ENCODE measurements at places on chromosomes 5 and 9.

DNA sequence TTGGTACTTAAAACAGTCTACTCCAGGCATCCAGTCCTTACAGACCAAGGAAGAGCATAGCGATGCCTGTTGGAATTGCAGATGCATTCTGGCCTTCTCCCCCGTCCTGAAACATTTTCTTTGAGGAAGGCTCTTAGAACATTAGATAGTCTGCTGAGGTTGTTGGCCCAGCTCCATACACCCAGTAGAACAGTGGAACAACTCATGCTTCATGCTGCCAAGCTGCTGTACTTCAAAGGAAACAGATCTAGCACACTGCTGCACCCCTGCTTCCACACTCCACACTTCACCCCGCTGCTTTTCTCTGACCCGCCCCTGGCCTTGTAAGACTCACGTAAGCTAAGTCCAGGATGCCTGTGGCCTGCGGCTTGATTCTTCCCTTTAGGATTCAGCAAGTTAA, 33.4 kb upstream of the NCS1 start:
- peak; percentile 90 for DNase-seq

DNA sequence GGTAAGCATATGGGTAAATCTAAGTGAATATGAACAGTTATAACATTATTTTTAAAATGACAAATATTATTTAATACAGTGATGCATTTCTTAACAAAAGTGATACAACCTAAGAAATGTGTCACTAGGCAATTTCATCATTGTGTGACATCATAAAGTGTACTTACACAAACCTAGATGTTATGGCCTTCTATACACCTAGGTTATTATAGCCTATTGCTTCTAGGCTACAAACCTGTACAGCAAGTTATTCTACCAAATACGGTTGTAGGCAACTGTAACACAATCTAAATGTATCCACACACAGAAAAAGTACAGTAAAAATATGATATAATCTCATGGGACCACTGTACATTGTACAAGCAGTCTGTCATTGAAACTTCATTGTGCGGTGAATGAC, 48.3 kb downstream of the STRBP start:
- DNase-seq, result no peak

GRCh38 chr9:93579711-93580516, 3.5 kb downstream of the PHF2 start:
- no peak for DNase-seq

DNA sequence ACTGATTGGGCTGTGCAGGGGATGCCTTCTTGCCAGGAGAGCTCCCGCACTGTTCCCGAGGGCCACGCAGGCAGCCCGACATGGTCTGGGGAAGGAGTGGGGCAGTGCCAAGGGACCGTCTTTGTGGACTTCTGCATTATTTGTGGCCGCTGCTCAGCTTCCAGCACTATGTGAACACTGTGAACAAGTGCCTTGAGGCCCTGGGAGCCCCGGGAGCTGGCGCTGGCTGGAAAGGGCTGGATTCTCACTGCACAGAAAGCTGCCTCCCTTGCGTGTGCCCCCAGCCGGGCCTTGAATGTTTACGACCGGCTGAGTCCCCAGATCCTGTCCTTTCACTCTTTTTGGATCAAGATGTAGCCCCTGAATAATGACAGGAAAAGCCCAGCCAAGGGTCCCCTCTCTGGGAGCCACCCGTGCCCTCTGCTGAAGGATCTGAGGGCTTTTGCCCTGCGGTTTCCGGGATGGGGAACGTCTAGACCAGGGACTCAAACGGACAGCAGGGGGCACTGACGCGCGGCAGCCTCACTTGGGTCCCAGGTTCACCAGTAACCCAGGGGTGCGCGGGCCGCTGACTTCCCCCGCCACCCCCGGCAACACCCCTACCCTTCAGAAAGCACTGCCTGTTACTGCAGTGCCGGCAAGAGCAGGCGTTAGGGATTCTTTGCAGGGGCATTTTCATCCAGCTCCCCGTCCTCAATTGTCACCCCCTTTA, 98.9 kb upstream of the FCN2 start:
- DNase-seq, result no peak

- DNase-seq, result no peak
Observed at GRCh38 chr9:35666045-35666444, 1.1 kb upstream of the ARHGEF39 start.

GRCh38 chr5:174501461-174502069, 222.8 kb upstream of the MSX2 start:
- DNase-seq, result no peak

- no peak for DNase-seq
Observed at GRCh38 chr9:14660721-14661120, 32.5 kb downstream of the ZDHHC21 start.

DNA sequence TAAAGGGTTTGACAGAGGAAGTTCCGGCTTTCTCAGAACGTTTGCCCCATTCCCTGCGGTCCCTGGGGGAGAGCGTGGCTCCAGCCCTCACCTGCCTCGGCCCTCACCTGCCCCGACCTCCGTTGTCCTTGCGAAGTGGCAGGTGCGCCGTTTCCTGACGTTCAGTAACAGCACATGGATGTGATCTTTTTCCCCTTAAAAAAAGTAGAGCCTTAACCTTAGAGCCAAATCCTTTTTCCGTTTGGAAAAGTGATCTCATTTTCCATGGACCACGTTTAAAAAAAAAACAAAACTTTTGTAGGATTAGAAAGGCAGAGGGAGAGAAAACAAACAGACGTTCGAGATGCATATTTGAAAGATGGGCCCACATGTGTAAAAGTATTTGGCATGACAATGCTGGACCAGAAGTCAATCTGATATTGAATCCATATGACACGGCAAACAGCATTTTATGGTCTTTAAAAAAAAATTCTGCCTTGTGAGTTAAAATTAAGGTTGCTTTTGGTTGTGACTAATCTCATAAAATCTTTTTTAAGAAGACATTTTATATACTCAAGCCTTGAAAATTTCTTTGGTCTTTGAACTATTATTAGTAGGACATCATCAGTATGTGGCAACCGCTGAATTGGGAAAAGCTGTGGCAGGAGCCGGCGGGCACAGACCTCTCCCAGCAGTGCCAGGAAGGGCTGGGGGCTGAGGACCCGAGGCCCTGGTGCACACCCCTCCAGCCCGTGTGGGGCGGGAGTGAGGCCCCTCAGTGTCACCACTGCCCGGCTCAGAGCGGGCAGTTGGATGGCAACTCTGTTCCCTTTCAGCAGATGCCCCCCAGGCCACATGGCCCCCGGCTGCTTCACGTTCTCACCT, 42.5 kb upstream of the EXOC3 start:
- no peak for DNase-seq

GRCh38 chr5:73968729-73969128, 342.7 kb downstream of the ARHGEF28 start:
- no peak for DNase-seq

DNA sequence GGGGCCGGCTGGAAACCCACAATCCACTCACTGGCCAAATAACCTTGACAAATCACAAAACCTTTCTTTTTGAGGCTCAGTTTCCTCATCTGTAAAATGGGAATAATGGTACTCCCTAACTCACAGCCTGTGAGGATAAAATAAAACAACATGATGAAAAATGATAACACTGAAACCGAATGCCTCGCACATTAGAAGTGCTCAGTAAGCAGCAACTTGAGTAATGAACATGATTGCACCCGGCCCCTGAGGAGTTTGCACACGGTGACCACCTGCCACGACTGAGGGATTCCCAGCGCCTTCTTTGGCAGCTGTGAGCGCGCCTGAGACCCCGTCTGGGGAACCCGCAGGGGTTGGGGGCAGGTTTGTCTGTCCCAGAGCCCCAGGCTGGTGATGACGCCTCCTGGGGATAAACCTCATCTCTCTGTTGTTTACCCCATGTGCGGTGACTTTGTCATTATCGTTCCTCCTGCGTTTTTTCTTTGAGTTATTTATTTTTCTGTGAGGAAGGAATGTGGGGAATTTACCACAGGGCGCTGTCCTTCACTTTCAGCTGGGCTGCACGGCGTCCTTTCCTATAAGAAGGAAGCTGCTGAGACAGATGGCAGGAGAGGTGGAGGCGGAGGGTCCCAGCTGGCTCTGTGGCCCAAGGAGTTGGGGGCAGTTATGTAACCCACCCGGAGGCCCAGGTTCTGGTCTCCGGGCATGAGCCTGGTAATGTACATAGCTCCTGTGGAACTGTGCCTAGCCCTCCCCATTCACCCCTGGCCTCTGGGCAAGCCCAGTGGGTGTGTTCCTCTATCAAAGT, 3.0 kb upstream of the SYNPO start:
- DNase-seq, result no peak

GRCh38 chr5:170429014-170429413, 39.8 kb upstream of the KCNMB1 start:
- no peak for DNase-seq

DNA sequence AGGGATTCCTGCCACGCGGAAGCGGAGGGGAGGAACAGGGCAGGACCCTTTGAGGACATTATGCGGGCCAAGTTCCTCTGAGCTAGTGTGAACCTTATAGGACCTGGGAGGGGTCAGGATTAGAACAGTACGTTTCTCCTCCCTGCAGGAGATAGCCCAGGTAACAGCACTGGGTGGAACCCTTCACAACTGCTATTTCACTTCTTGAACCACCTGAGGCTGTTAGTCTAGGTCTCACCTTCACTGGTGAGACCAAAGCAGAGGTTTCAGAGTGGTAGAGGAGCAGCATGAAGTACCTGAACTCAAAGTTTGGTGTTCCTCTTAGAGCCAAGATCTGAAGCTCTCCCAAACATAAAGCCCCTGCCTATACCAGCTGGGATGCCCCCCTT, 832 bp downstream of the EIF4EBP3 start:
- DNase-seq, result no peak

GRCh38 chr9:5269249-5269715, 35.2 kb downstream of the RLN2 start:
- no peak for DNase-seq

DNA sequence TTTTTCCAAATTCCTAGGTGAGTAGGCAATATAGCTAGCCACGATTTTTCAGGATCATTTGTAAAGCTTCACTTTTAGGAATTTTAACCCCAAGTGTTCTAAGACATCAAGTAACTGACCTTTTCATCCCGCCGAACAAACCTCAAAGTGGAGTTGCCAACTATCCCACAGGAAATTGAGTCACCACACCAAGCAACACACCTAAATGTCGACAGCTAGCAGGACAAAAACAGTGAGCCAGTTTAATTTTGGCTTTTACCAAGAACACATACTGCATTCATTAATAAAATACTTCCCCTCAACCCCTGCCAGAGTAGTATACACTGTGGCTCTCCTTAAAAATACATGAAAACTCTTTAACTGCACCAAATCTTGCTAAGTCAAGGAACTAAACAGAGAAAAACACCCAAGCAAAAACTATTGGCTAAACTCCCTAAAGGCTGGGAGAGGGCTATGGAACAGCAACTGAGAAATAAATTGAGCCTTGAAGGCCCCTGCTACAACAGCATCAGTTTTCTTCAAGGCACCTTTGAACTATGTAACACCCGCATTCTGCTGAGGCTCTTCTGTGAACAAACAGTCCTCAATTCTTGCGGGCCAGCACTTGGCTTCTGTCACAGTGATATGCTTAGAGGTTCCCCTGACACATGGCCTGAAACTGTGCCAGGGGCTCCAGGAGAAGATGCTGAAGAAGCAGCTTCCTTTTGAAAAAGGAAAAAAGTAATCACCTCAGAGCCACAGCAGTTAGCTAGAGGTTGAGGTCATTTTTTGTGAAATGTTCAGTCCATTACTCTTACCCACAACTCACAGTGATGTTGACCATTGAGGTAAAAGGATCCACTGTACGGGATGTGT, 459.6 kb downstream of the RAB3C start:
- no peak for DNase-seq

- peak; percentile 5 for DNase-seq
Observed at GRCh38 chr9:125125523-125125922, 17.8 kb downstream of the SCAI start.

DNA sequence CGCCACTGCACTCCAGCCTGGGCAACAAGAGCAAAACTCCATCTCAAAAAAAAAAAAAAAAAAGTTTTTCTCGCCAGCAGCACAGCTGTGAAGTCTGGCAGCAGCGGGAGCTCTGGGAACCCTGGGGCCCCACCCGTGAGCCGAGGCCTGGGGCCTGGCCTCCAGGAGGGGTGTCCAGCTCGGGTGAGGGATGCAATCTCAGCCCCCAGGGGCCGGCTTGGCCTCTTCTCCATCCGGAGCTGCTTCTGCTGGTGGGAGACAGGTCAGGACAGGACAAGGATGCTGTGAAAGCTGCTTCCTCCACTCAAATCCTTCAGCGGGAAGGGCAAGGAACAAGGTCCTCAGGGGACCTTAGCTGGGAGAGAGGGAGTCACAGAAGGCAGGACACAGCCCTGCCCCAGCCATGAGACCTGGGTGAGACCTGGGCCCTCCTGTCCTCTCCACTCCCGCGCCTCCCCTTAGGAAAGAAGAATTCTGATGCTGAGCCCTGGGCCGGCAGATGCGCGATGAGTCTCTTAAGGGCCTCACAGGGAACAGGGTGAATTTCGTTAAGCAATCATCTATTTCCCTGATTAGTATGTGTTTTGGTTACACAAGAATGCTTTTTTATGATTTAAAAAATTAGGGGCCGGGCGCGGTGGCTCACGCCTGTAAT, 30.6 kb downstream of the PLPP7 start:
- DNase-seq, result no peak

Measured in DMS79 treated with DMSO at 0.1 percent for 48 hours (cell line).